ENCODE measurements at places on chromosomes 6 and 20.
A peak's percentile ranks its signal among the peaks of the same experiment; 100 is the strongest.

GRCh38 chr6:144401736-144402733, 116.9 kb downstream of the UTRN start:
- peaks cover 8% of the 10 kb centered on the region for H3K4me1 ChIP-seq
- no peaks in the 10 kb centered on the region for H3K27me3 ChIP-seq
- H3K27ac ChIP-seq = no peak overlapping the region
- no peak overlapping the region for H3K4me3 ChIP-seq
- H3K36me3 ChIP-seq = no peaks in the 10 kb centered on the region

DNA sequence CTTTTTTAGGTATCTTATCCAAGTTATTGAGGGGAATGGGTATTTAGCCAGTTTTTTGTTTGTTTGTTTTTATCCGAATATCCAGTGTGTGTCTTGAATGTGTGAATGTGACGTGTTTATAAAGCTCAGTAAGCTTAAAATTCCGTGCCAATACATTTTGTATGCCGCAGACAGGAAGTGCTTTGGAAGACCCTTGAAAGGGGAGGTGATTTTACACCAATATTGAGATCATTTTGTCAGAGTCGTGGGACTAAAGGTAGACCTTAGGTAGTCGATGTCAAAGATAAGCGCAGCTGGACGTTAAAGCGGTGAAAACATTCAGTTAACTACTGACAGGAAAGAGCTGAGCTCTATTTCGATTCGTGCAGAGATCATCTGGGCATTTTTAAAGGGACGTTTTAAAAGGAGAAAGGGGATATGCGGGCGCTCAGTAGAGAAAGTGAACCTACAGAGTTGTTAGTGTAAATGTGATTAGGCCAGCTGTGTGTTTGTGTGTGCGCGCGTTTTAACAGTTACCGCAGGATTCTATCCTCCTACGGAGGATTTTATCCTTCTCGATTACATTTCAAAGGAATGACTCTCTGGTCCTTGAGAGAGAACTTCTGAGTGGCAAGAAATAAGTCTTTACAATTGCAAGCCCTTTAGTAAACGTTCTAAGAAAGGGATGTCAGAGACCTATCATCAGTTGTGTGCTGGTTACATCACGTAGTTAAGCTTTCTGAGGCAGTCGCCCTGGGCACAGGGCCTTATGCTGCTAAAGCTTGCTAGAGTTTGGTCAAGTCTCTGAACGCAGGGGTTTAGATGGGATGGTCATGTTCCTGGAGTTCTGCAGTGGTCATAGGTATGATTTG, 625 bp upstream of the ECHDC1 start:
- peaks cover 45% of the 10 kb centered on the region for H3K4me1 ChIP-seq
- peak overlapping the region; percentile 97 for H3K4me3 ChIP-seq
- DNase-seq = no peak
- peak overlapping the region; percentile 99 for H3K27ac ChIP-seq
- peaks cover 3% of the 10 kb centered on the region for H3K36me3 ChIP-seq
- H3K27me3 ChIP-seq = no peaks in the 10 kb centered on the region

- peak overlapping the region; percentile 80 for H3K4me3 ChIP-seq
- no peaks in the 10 kb centered on the region for H3K36me3 ChIP-seq
- DNase-seq = no peak
- H3K27ac ChIP-seq = peak overlapping the region; percentile 97
- H3K4me1 ChIP-seq = peaks cover 55% of the 10 kb centered on the region
- no peaks in the 10 kb centered on the region for H3K27me3 ChIP-seq
Observed at GRCh38 chr6:106514583-106514885, 114.8 kb downstream of the RTN4IP1 start.

GRCh38 chr6:147817042-147817689, 308.7 kb downstream of the SAMD5 start:
- no peaks in the 10 kb centered on the region for H3K36me3 ChIP-seq
- H3K27me3 ChIP-seq = no peaks in the 10 kb centered on the region
- no peaks in the 10 kb centered on the region for H3K4me1 ChIP-seq
- no peak overlapping the region for H3K27ac ChIP-seq
- H3K4me3 ChIP-seq = no peak overlapping the region
